Aorta (tissue), 5 donors: ENCODE measurements at places on chromosomes 4 and X. TPM values are rescaled to one million over a fixed set of nuclear protein-coding genes. Genes with fewer than 3 reads are reported as not detected.

Gene PDE5A
- polyA plus RNA-seq, result 74.7 TPM

Gene GABRA4
- polyA plus RNA-seq, result not detected

Gene GJB1
- polyA plus RNA-seq, result not detected

Gene SPANXA2
- not detected for polyA plus RNA-seq

Gene REPS2
- 1.9 TPM for polyA plus RNA-seq

Gene JADE1
- polyA plus RNA-seq, result 27.0 TPM

Gene NR0B1
- polyA plus RNA-seq, result 0.20 TPM

Gene SPATA18
- polyA plus RNA-seq, result 6.4 TPM

Gene PABPC1L2A
- not detected for polyA plus RNA-seq

Gene CENPI
- polyA plus RNA-seq, result not detected
